Skeletal muscle tissue (tissue), 5 donors: ENCODE measurements at places on chromosomes 4 and X. TPM values are rescaled to one million over a fixed set of nuclear protein-coding genes. Genes with fewer than 3 reads are reported as not detected.

Gene SH2D1A
- 1.0 TPM for total RNA-seq

Gene TMEM144
- total RNA-seq = 2.6 TPM

Gene FGFBP1
- total RNA-seq = not detected

Gene GIMD1
- not detected for total RNA-seq

Gene ARMCX1
- 91.3 TPM for total RNA-seq
